Astrocyte of the cerebellum (primary cell): ENCODE measurements at places on chromosomes 1 and 21.

DNA sequence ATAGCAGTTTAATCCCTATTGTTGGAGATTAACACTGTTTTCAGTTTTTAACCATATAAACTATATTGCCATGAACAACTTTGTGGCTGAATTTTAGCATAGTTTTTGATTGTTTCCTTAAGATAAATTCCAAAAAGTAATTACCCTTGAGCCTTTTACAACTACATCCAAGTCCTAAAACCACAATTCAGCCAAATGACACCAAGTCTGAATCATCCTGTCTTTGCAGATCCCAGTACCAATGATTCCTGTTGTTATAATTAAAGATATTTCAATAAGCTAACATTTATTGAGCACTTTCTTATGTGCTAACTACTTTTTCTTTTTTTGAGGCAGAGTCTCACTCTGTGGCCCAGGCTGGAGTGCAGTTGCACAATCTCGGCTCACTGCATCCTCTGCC, 35.6 kb downstream of the IL23R start:
- DNase-seq: peak; percentile 15

DNA sequence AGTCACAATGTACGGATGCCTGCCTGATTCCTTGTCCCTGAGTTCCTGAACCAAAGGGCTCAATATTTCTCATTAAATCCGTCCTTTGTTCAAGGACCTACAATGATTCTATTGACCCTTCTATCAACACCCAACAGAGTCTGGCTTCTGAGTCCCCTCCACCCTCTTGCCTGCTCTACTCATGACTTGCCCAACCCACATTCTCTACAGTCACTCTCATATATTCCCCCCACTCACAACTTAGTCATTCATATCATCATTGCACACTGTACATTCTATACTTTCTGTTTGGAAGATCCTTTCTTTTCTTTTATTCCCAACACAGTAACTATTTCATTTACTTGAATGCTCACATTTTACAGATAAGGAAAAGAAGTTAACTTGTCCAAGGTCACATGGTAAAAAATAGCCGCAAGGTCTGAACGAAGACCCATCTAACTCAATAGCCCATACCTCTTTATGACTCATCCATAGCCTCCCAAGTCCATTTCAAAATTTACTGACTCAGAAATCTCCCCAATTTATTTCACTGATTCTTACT, 3.6 kb downstream of the OTUD7B start:
- DNase-seq: no peak

- DNase-seq: no peak
Measured at GRCh38 chr1:30758785-30759380, 1.3 kb upstream of the LAPTM5 start.

DNA sequence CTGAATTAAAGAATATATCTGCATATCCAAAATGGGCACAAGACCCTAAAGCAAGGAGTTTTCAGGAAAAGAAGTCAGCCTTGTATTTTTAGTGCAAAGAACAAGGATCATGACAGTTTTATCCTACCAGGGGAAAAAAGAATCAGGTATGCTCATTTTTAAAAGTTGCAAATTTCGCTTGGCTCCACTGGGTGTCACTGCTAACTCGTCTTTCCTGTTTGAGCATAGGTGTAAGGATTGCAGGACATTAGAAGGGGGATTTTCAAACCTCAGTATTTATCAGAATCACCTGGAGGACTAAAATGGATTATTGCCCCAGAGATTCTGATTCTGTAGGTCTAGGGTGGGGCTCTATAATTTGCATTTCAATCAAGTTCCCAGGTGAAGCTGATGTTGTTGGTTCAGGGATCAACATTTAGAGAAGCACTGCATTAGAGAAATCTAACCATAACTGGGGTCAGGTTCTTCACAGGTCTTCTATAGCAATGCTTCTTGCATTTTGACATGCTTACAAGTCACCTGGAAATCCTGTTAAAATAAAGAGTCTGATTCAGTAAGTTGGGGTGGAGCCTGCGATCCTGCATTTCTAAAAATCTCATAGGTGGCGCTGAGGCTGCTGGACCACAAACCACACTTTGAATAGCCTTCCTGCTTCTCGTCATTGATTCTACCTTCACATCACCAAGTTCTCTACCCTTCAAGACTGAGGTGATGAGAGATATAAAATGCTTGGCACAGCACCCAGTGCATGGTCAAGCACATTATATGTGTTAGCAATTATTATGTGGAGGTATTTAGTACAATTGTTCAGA, 39.6 kb downstream of the NUF2 start:
- DNase-seq: no peak

- DNase-seq: no peak
Measured at GRCh38 chr1:71413441-71414175, 332.8 kb upstream of the ZRANB2 start.

DNA sequence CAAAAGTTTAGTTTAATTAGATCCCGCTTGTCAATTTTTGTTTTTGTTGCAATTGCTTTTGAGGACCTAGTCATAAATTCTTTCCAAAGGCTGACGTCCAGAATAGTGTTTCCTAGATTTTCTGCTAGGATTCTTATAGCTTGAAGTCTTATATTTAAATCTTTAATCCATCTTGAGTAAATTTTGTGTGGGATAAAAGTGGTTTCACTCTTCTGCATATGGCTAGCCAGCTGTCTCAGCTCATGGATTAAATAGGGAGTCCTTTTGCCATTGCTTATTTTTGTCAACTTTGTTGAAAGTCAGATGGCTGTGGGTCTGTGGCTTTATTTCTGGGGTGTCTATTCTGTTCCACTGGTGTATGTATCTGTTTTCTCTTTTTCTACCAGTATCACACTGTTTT, 801.3 kb upstream of the ADGRL4 start:
- no peak for DNase-seq

DNA sequence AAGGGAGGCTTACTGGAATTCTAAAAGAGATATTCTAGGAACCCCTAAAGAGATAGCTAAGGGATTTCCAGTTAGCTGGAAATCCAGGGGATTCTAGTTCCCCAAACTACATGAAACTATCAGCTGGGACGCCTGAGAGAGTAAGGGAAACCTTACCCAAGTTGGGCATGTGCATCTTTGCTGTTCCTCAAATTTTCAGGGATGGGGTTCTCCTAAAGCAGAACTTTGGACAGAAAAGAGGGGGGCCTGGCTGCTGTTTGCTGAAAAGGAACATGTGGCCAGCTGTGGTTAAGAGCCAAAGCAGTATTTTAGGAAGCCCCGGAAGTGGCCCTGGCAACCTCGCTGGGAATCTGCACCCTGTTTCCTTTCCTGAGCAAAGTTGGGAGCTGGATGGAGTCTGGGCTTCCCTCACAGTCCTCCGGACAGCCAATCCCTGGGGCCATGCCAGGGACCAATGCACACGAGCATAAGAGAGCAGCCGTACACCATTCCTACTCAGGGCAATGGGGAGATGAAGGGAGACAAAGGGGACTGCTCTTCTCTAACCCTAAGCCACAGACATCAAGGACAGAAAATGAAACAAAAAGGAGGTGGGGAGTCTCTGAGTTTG, 154.3 kb downstream of the PLXNA2 start:
- no peak for DNase-seq

DNA sequence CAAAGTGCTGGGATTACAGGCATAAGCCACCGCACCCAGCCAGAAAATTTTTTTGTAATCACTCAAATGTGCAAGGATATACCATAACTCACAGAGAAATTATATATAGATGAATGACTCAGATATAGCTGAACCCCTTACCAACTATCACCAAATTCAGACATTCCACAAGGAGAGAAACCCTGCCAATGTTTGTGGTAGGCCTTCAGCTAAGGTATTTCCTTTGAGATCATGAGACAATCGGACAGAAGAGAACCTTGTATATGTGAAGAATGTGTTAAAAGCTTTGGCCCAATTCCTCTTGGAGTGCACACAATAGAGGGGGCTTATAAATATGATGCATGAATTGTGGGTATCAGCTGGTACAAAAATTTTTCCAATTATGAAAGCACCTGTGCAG, 50.7 kb downstream of the ZNF684 start:
- DNase-seq: peak; percentile 57

GRCh38 chr1:219347921-219348391, 174.3 kb downstream of the LYPLAL1 start:
- no peak for DNase-seq

GRCh38 chr1:153355445-153356071, 2.1 kb upstream of the S100A9 start:
- no peak for DNase-seq

DNA sequence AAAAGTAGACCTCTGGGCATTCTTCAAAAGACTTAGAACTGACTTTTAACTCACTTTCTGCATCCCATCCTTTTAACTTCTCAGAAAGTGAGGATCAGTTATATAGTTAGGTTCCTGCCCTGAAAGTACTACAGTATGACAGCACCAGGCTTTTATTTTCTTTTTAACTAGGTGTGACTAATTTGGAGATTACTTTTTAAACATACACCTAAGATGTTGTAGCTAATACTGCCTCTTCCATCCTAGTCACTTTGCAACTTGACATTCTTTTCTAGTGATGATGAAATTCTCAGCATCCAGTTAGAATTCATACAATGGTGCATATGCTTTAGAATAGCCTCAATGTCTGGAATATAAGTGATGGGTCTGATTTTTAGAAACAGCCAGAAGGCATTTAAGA, 24.6 kb downstream of the RUNX1 start:
- no peak for DNase-seq

- peak; percentile 54 for DNase-seq
Measured at GRCh38 chr1:48681476-48682305, 95.0 kb downstream of the BEND5 start.

DNA sequence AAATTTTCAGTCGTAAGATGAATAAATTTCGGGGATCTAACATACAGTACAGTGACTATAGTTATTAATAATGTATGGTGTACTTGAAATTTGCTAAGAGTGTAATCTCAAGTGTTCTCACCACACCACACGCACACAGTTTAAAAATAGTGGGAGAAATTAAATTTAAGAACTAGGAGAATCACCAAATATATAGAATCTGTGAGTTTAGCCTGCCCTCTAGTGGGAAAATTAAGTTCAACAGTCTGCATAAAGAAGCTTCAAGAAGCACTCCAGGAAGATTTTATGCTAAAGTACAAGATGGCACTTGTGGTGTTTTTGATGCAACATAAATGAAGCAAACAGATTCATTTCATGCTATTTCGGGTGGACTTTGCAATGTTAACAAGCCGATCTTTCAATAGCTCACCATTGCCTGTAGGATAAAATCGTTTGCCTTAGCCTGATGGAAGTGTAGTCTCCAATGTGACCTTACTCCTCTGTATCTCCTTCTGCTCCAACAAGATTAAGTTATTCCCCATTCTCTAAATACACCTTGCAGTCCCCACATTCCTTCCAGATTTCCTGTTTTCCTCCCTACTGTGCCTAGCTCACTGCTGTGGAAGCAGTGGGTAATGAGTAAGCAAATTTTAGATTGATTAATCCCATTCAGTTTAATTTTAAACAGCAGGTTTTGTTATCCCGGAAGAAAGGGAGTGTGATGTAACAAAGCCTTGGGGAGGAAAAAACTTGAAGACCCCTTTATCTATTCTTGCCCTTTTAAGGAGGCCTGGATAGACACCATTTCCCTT, 8.7 kb upstream of the PIK3C2B start:
- peak; percentile 72 for DNase-seq

- no peak for DNase-seq
Measured at GRCh38 chr1:46062651-46063319, 69.6 kb downstream of the PIK3R3 start.

DNA sequence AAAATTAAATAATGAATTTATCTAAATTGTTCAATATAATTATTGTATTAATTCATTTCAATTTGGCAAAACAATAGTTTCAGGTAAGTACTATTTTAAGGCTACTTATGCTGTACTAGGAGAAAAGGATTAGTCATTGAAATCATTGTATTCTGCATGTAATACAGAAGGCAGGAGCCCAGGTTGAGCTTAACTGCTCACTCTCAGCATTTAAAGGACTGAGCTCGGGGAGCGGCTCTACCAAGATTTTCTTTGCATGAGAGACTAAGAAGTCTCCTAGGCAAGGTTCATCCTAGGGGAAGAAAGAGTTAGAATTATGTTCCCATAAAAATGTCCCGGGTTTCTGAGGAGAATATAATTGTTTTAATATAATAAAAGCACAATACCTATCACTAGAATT, 112.5 kb downstream of the CYYR1 start:
- DNase-seq: no peak

DNA sequence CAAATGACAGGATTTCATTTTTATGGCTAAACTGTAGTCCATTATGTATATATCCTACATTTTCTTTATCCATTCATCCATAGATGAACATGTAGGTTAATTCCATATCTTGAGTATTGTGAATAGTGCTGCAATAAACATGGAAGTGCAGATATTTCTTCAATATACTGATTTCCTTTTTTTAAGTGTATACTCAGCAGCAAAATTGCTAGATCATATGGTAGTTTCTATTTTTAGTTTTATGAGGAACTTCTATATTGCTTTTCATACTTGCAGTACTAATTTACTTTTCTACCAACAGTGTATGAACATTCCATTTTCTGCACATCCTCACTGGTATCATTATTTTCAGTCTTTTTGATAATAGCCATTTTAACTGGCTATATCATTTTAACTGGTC, 30.1 kb downstream of the OR10J5 start:
- no peak for DNase-seq

DNA sequence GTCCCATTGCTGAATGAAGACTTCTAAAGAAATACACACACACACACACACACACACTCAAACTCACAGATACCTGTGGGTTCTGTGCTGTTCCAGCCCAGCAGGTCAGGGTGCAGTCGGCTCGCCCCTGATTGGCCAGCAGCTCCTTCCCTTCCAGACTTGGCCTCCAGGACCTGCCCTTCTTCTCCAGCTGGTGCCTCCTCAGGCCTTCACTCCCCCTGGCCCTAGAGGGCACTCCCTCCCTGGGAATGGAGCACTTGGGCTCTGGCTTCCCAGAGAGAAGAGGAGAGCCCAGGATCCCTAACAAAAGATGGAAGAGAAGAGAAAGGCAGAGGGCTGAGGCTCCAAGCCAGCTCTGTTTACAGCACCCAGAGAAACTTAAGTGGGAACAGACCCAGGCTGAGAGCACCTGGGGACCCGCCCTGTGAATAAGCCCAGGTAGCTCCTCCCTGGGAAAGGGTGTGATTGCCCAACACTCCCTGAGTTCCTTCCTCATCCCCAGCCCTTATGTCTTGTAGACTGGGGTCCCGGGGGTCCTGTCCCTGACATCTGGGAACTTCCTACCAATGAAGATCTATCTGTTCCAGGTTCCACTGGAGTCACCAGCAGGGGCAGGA, at the start of gene PGLYRP3:
TSS of gene PGLYRP3 (minus strand) at position 383 of the 617 bp plus-strand sequence. CDS start 2,287 bp downstream, outside the sequence.
- no peak for DNase-seq

DNA sequence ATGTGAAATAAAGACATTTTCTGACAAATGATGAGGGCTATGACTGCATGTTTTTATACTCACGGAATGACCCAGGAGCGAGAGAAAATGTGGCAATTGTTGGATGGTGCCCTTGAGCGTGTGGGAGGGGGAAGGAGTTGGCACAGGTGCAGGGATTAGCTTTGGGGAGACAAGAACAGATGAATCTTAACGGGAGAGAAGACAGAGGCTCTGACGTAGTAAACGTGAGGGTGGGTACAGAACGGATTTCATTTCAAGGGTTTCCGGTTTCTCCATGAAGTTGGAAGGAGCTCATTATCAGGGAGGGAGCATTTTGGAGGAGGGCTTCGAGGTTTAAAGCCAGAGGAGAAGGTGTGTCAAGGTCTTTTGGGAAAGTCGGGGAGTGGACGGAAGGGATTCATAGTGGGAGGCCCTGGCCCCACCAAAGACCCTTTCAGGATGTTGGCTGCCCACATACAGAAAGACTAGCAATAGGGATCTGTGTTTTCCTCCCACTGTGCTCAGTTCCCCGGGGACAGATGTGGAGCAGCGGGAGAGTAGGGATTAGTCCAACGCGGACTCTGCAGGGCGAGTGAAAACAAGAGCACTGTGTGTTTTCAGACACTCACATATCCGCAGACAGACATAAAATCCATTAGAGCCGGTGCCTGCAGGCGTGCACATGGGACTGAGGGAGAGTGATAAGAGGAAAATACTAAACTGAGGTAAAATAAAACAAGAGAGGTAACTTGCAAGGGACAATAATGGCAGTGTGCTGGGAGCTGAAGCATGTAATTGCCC, 584.1 kb downstream of the AJAP1 start:
- no peak for DNase-seq
